H9 (cell line): ENCODE measurements at places on chromosomes 6 and 20.

- H3K27ac ChIP-seq, result no peak overlapping the region
- H3K4me3 ChIP-seq, result no peak overlapping the region
- peaks cover 5% of the 10 kb centered on the region; the same call in 1 of the 2 replicates for H3K4me1 ChIP-seq
- DNase-seq, result no peak
Observed at GRCh38 chr6:13116155-13116554, 212.2 kb downstream of the TBC1D7 start.

DNA sequence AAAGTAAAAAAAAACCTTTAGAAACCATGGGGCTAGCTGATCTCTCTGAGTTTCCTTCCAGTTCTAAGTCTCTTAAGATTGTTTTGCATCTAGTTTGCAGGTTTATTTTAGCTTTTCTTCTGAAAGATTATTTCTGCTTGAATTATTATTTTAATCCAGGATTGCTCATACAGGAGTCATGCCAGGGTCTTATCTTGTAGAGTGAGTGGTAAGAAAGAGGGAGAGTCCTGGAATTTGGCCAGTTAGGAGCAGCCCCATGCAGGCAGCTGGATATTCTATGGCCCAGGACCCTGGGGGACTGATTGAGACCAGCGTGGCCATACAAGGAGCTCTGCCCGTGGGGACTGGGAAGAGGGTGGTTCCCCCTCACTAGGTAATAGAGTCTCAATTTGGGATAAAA is 178.9 kb upstream of the HEY2 start:
- no peak for DNase-seq
- H3K27me3 ChIP-seq, result no peaks in the 10 kb centered on the region
- H3K4me1 ChIP-seq, result no peaks in the 10 kb centered on the region; the same call in 1 of the 2 replicates
- no peak overlapping the region for H3K4me3 ChIP-seq

DNA sequence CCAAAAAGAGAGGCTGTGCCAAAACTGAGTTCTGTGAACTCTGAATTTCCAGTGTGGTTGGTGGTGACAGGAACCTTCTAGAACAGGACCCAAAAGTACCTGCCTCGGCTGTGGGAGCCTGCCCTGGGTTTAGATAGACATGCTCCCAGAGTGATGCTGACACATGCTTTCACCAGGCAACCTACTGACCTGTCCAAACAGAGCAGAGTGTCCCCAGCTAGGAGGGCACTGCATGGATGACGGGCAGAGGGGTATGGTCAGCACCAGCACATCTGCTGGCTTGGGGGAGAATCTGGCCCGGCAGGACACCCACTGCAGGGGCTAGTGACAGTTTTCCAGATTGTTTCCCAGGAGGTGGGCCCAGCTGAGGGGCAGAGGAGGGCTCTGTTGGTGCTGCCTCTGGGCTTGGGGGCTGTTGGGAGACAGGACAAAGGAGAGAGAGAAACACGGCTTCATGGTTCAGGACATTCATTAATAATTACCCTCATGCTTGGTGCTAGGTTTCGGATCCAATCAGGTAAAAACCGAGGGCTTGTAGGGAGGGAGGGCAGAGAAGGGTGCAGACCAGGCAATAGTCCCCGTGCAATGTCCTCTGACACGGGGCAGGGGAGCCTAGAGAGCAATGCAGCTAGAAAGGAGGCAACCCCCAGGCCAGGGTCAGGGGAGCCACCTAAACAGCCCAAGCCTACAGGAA is 15.0 kb downstream of the KCNK5 start:
- DNase-seq, result no peak
- H3K27ac ChIP-seq, result no peak overlapping the region
- peaks cover 23% of the 10 kb centered on the region for H3K4me1 ChIP-seq
- no peak overlapping the region for H3K4me3 ChIP-seq
- H3K27me3 ChIP-seq, result no peaks in the 10 kb centered on the region
- H3K36me3 ChIP-seq, result peaks cover 22% of the 10 kb centered on the region

- H3K4me3 ChIP-seq, result no peak overlapping the region
- H3K36me3 ChIP-seq, result peaks cover 5% of the 10 kb centered on the region; the same call in 2 of the 3 replicates
- H3K27me3 ChIP-seq, result no peaks in the 10 kb centered on the region
- H3K4me1 ChIP-seq, result no peaks in the 10 kb centered on the region
- DNase-seq, result no peak
Observed at GRCh38 chr20:48668451-48668946, 159.3 kb downstream of the PREX1 start.

DNA sequence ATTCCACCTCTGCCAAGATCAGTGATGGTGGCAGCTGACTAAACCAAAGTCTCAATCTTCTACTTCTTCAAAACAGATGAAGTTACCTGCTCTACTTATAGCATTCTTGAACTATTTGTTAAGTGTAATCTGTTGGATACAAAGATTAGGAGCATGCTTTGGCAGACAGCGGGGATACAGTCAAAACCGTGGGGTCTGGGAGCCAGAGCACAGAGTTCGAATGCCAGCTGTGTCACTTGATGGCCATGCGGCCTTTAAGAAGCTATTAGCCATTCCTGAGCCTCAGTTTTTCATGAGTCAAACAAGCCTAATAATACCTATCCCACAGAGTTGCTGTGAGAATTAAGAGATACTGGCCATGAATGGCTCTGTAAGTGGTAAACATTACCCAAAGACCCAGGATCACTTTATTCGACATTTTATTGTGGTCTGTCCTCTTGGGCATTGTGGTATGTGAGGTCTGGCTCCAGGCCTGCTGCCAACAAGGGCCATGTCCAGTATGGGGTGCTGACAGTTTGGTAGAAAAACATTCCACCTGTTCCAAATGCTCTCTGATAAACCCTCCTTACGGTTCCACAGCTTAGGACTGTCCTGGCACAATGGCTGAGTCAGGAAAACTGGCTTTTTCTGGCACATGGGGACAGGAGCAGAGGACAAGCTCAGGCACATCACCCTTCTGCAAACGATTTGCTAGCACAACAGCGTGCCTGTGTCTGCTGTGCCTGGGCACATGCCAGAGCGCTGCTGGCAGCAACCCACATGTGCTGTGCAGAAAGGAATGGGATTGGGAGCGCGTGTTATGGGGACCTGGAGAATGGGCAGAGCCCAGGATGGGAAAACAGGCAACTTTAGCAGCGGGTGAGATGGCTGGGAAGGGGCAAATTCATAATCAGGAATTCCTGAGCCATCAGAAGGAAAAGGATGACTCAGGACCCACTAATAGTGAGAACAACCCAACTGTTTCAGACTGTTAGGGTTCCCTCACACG is 15.7 kb upstream of the FAM83C start:
- H3K27me3 ChIP-seq, result no peaks in the 10 kb centered on the region
- DNase-seq, result no peak
- no peak overlapping the region for H3K4me3 ChIP-seq
- H3K4me1 ChIP-seq, result peaks cover 6% of the 10 kb centered on the region; the same call in 1 of the 2 replicates
- H3K27ac ChIP-seq, result no peak overlapping the region

GRCh38 chr20:63456429-63457284 is 15.8 kb downstream of the KCNQ2 start:
- H3K4me3 ChIP-seq, result no peak overlapping the region; the same call in 1 of the 2 replicates
- no peak for DNase-seq
- H3K4me1 ChIP-seq, result no peaks in the 10 kb centered on the region; the same call in 1 of the 2 replicates
- H3K27me3 ChIP-seq, result no peaks in the 10 kb centered on the region

- no peak overlapping the region for H3K4me3 ChIP-seq
- H3K36me3 ChIP-seq, result no peaks in the 10 kb centered on the region
- DNase-seq, result peak; percentile 47
- H3K4me1 ChIP-seq, result no peaks in the 10 kb centered on the region
- H3K27me3 ChIP-seq, result no peaks in the 10 kb centered on the region
- no peak overlapping the region for H3K27ac ChIP-seq
Observed at GRCh38 chr6:37625591-37626374, 71.9 kb downstream of the MDGA1 start.

- H3K4me1 ChIP-seq, result peaks cover 4% of the 10 kb centered on the region; the same call in 1 of the 2 replicates
- H3K36me3 ChIP-seq, result no peaks in the 10 kb centered on the region
- H3K27ac ChIP-seq, result no peak overlapping the region
- no peak overlapping the region for H3K4me3 ChIP-seq
- no peak for DNase-seq
- H3K27me3 ChIP-seq, result no peaks in the 10 kb centered on the region
Observed at GRCh38 chr6:137417396-137417795, 76.8 kb downstream of the OLIG3 start.

DNA sequence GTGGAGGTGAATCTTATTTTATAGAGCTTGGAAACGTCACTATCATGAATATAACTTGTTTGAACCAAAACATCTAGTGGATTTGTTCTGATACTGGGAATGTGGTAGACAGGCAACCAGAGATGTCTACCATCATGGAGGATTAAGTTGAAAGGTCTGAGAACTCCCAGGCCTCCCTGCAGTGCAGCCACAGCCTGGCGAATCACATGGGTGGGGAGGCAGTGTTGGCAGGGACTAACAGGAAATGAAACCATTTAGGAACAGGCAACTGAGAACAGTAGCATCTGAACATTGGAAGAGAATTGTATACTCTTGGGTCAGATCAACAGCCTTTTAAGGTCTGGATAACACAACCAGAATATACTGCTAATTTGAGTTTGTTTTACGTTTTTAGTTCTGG is 22.3 kb upstream of the CEP162 start:
- H3K4me1 ChIP-seq, result no peaks in the 10 kb centered on the region
- no peak overlapping the region for H3K27ac ChIP-seq
- no peak for DNase-seq
- H3K36me3 ChIP-seq, result no peaks in the 10 kb centered on the region

DNA sequence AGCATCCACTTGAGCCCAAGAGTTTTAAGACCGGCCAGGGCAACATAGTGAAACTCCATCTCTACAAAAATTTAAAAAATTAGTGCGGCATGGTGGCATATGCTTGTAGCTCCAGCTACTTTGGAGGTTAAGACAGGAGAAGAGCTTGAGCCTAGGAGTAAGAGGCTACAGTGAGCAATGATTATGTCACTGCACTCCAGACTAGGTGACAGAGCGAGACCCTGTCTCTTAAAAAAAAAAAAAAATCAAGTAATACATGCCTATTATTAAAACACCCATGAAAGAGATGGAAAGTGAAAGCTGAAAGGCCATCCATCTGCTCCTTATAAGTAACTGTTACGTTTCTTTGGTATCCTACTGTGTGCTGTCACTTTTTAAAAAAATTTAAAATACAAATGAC is 66.4 kb downstream of the FKBP5 start:
- no peaks in the 10 kb centered on the region for H3K27me3 ChIP-seq
- DNase-seq, result no peak
- H3K4me1 ChIP-seq, result no peaks in the 10 kb centered on the region
- peaks cover 19% of the 10 kb centered on the region for H3K36me3 ChIP-seq
- H3K27ac ChIP-seq, result no peak overlapping the region
